ENCODE measurements at places on chromosomes 4 and X.

DNA sequence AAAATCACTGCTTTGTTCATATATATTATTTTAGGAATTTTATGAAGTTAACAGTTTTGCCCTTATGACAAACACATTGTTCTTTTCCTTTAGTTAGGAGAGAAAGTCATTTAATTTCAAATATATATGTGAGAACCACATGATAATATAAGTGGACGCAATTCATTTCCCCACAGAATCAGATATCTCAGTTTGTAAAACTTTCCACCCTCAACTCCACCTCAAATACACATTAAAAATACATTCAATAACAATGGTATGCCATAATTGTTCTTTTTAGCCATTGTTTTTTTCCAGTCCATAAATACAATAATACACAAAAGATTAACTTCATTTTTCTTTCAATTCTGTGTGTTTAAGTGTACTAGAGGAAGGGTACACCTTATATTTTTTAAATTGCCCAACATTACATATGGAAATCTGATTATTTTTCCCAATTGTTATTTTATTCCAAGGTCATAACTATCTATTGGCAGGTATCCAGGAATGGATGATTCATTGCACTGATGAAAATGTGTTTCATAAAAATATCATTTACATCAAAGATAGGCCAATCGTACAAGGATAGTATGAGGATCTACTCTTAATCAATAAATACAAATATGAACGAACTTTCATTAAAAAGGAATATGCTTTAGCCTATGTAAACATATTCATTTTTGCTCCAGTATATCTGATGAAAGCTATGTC, 125.0 kb downstream of the PPP3CA start:
- DNase-seq = no peak

DNA sequence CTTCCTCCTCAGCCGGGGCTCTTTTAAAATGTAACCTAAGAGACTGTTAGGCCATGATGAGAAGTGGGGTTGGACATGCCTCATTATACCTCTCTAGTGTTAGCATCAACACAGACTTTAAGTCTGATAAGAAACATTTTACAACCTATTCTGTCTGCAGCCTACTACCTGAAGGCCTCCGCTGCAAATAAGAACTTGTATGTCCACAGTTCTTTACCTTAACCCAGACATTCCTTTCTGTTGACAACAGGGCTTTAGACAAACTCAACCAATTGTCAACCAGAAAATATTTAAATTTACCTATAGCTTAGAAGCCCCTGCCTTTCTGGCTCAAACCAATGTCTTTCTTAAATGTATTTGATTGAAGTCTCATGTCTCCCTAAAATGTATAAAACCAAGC, 1418.6 kb downstream of the STIM2 start:
- no peak for DNase-seq

DNA sequence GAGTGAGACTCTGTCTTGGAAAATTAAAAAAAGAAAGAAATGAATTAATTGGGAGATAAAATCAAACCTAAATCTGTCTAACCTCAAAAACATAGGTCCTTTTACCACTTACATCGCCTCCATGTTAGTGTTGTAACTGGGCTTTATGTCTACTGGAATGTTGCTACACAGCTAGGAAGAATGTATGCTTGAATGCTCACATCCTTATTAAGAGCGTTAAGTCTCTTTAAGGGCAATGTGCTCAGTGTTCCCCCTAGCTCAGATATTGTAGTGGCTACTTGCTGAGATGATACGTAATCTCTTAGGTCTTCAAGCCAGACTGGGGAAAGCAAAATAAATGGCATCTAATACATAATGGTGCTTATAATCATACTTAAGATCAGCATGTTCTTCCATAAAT, 1072.8 kb downstream of the PDHA2 start:
- no peak for DNase-seq

GRCh38 chr4:115780835-115781234, 667.4 kb upstream of the NDST4 start:
- no peak for DNase-seq

DNA sequence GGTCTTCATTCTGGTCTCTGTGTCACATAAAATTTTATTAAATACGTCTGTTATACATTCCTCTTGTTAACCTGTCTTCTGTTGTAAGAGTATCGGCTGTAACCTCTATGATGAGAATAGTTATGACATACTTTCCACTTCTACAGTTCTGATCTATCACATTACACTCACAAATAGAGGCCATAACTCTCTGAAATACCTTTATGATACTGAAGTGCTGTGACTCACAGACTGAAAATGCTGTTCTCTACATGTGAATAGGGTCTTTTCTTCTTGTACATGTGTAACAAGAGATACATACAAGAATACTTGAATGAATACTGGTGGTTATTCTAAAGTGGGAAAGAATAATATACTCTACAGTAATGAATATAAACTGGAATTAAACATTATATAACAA, 1047.6 kb downstream of the TECRL start:
- no peak for DNase-seq

- DNase-seq = no peak
These were observed 48.2 kb downstream of the SLC34A2 start for GRCh38 chr4:25703731-25704388.

DNA sequence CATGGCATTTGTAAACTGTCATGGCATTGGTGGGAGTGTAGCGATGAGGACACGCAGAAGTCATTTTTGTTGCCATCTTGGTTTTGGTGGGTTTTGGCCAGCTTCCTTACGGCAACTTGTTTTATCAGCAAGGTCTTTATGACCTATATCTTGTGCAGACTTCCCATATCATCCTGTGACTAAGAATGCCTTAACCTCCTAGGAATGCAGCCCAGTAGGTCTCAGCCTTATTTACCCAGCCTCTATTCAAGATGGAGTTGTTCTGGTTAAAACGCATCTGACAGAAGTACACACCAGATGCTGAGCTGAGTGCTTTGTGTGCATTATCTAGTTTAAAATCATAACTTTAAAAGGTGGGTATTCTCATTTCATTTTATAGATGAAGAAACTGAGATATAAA, 268.8 kb upstream of the GALNT7 start:
- DNase-seq = no peak

GRCh38 chrX:69761633-69762032, 145.7 kb downstream of the EDA start:
- DNase-seq = no peak

DNA sequence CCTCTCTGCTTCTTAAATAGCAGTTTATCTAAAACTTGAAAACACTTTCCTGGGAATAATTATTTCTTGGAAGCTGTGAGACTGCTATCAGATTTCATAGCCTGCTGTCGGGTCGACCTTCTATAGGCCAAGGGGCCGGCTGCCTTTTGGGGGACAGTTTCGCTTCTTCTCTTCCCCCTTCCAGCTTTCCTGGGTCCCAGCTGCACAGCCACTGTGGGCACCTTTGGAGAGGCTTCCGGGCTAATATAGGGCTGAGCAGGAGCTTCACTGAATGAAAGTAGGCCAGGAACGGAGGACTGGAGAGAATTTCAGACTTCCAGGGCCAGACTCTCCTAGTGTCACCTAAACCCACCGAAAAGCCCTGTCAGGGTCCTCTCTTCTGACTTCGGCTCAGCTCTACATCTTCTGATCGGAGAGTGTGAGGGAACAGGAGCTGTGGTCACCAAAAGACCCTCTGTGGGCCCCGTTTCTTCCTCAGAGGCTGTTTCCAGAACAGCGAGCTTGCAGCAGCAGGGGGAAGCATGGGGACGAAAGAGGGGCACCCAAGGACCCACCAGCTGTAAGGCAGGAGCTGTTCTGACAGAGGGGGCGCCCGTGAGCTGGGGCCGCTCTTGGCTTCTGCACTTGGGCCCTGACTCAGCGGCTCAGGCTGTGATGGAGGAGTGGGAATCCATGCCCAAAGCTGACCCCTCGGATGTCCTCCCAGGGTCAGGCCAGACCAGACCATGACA, 620.6 kb downstream of the BCOR start:
- DNase-seq = no peak

DNA sequence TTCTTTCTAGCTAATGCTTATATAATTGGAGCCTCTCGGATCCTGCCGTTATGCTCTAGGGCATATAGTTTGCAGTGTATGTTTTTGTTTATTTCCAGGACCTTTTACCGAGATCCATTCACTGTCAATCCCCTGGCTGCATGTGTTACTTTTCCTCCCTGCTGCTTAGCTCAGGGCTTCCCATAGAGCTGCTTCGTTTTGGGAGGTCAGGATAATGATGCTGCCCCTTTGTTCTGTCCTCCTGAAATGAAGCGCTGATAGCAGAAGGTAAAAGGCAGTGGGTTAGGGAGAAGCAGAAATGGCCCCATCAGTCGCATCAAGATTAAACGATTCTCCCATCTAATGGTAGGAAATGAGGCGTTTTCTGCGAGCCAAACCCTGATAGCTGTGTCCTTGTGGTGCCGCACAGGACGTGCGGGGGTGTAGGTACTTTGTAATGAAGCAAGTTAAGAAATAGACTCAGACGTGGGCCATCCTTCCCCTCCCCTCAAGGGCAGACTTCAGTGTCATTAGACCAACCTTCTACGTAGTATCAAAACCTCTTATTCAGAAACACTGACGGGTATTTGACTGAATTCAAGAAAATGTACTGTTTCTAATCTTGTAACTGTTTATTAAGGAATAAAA, 37.3 kb downstream of the AFF2 start:
- no peak for DNase-seq

DNA sequence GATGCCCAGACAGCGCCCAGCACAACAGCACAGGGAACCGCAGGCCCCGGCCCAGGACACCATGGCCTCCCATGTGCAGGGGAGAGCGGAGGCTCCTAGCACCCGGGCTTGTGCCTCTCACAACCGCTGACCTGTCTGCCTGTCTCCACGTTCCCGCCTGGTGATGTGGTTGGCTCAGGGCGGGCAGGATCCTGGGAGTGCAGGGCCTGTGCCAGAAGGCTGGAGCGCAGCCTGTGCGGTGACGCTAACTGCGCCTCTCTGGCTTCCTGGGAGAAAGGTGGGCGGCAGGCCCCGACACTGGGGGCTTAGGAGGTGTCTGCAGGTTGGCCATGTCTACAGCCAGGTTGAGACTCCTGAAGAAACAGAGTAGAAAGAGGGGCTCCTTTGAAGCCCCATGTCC, 48.7 kb downstream of the CPZ start:
- DNase-seq = no peak

DNA sequence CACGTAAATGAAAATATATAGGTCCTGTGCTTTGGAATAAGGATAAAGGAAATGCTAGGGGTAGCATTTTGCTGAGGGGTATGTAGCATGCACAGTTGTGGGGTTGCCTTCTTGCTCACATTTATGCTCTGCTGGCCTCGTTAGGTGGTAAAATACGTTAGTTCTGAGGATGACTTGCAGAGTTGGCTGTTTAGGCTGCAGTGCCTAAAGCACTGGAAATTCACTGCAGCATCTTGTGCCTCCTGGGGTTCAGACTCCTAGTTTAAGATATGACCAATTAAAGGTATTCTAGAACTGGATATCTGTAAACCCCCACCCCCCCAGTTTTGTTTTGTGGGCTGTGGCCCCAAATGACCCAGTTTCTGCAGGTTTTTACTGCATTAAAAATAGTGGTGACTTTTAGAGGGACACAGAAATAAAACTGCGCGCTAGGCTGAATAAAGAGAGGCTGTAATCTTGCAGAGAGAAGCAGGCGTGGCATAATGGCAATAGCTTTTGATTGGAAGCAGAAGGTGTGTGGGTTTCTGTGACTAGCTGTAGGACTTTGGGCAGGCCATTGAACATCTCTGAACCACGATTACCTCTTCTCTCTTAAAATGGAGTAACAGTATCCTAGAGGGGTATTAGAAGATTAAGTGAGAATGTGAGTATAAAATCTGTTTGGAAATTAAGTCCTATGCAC, 79.3 kb downstream of the REPS2 start:
- no peak for DNase-seq

DNA sequence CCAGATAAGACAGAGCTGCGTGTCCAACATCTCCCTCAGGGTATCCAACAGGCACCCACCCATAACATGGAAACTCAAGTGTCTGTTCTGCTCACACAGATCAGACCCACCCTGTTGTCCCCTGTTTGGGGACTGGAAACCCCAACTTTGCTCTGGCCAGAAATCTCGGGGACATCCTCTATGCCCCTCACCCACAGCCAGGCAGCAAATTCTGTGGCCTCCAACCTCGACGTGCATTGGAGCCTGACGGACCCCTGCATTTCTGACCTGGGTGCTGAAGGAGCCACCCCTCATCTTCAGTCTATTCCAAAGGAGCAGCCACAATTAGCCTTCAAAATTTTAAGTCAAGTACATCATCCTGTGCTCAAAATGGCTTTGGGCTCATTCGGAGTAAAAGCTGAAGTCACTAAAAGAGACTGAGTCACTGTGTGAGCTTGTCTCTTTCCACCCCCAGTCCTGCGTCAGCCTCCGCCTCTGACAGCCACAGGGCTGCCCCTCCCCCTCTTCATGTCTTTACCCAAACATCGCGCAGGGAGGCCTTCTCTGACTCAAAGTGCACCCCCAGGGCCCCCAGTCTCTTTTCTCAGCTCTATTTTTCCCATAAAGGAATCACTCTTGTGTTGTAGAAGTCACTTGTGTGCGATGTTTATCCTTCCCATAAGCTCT, 24.4 kb upstream of the PDE6B start:
- peak; percentile 15 for DNase-seq

GRCh38 chrX:18875256-18875878, 108.5 kb downstream of the PHKA2 start:
- no peak for DNase-seq

DNA sequence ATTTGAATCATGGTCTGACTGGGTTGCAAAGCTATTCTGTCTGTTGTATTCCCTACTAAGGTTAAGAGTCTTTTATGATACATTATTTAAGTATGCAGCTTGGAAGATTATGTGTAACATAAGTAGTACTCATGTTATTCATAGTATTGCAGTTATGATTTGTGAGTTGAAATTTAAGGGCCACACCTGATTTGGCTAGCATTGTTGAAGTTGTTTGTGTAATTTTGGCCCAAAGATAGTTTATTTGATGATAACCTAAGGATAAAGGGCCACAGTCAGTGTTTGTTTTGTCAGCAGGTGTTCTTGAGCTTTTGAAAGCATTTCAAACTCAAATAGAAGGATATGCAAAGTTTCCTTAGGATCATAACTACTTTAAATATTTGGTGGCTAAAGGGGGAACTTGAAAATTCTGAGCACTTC, 38.9 kb downstream of the NUDT9 start:
- no peak for DNase-seq

- no peak for DNase-seq
These were observed 57.4 kb downstream of the ANTXR2 start for GRCh38 chr4:80015407-80016189.

- no peak for DNase-seq
These were observed 12.7 kb downstream of the SLC2A9 start for GRCh38 chr4:10008609-10009005.

DNA sequence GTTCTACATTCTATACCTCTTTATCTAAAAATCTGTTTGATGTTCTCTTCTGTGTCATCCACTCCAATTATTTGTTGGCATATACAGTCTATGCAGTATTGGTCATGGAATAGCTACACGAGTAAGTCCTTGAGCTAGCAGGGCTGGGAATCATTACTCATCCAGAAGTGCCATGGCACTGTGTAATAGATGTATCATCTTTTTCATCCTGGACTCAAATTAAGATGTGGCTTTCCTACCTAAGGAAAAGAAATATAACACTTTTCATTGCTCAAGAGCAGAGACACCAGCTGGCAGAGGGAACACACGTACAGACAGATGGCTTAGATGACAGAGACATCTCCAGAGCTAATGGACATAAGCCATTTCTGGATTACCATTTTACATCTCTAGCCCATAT, 159.8 kb downstream of the FAM13A start:
- no peak for DNase-seq

- no peak for DNase-seq
These were observed 32.8 kb downstream of the FAM149A start for GRCh38 chr4:186137196-186137794.
